Activated naive CD8-positive, alpha-beta T cell treated with anti-CD3 and anti-CD28 coated beads, Interleukin-2, amount 50 U/mL, for 16 hours (primary cell): ENCODE measurements at places on chromosomes 7 and 10.

DNA sequence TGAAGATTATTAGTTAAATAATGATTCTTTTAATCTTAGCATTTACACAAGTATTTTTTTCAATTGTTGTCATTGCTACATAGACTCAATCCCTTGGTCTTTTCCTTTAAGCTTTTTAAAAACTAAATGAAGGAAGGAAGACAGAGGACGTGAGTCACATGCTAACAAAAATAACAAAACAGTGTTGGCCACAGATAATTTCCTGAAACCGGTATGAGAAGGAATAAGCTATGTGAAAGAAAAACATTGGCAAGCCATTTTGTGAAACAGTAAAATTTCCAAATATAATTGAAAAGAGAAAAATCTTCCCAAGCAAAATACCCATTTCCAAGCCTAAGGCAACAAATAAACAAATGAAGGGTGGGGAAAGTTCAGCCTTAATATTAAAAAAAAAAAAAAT is 223.0 kb downstream of the AHR start:
- no peak for DNase-seq

- no peak for DNase-seq
Measured at GRCh38 chr7:84469034-84469433, 274.4 kb upstream of the SEMA3A start.

DNA sequence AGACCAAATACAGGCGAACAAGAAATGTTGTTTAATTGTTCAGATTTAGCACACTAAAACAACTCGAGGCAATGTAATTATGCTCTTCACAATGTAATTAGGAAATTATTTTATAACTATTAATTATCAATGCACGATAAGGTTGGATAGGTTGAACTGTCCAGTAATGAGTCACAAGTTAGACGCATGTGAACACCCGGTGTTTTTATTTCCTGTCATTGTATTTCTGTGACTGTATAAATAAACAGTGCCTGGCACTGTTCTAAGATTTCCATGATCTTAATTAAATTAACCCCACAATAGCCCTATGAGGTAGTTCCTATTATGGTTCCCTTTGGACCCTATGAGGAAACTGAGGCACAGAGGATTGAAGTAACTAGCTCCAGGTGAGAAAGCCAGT is 26.2 kb downstream of the C10orf105 start:
- DNase-seq, result no peak

- no peak for DNase-seq
Measured at GRCh38 chr10:16644146-16644545, 122.5 kb upstream of the C1QL3 start.
